Temporal lobe (tissue), 4 donors: ENCODE measurements at places on chromosomes 16 and 17. TPM values are rescaled to one million over a fixed set of nuclear protein-coding genes. Genes with fewer than 3 reads are reported as not detected.

MMP28 gene
- 6.4 TPM for total RNA-seq

NLRC3 gene
- total RNA-seq, result 0.49 TPM

AATK gene
- total RNA-seq, result 7.9 TPM

FAM20A gene
- total RNA-seq, result 4.7 TPM

KRTAP29-1 gene
- total RNA-seq, result not detected

SLC47A1 gene
- 3.7 TPM for total RNA-seq

DNAJC7 gene
- 63.2 TPM for total RNA-seq

TERB1 gene
- 0.25 TPM for total RNA-seq

RND2 gene
- total RNA-seq, result 3.7 TPM

SEZ6L2 gene
- 58.5 TPM for total RNA-seq

LDAF1 gene
- 56.1 TPM for total RNA-seq

CFDP1 gene
- total RNA-seq, result 69.1 TPM

TBC1D3G gene
- total RNA-seq, result 0.74 TPM

OSBPL7 gene
- 6.9 TPM for total RNA-seq

SMPD3 gene
- 62.9 TPM for total RNA-seq

KRTAP2-2 gene
- total RNA-seq, result not detected

LITAFD gene
- total RNA-seq, result not detected

SBK1 gene
- 29.0 TPM for total RNA-seq

UNK gene
- 24.8 TPM for total RNA-seq

TBC1D3K gene
- total RNA-seq, result not detected

QRICH2 gene
- 5.2 TPM for total RNA-seq

UTS2R gene
- total RNA-seq, result not detected

MYH13 gene
- not detected for total RNA-seq

NUDT7 gene
- total RNA-seq, result 1.7 TPM
